ENCODE measurements at places on chromosomes 5 and 9.

- no peak for DNase-seq
Measured at GRCh38 chr9:109868722-109869121, 88.7 kb downstream of the PALM2AKAP2 start.

GRCh38 chr5:74310997-74311930 lies 329.3 kb downstream of the ENC1 start:
- no peak for DNase-seq

DNA sequence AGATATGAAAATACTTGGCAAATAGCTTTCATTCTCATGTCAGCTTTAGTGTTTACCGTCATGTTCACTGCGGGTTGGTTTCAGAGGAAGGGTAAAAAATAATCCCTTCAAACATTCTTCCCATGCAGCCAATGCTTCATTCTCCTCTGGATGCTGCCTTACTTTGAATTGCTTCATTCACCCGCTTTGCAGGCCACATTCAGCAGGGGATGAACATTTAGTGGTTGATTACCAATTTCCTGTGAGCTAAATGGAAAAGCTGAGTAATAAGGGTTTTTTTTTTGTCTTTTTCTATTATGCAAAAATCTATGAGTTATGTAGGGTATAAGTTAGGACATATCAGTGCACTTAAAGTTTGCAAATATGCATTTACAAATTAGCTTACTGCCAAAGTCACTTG lies 96.3 kb upstream of the MEF2C start:
- peak; percentile 41 for DNase-seq

DNA sequence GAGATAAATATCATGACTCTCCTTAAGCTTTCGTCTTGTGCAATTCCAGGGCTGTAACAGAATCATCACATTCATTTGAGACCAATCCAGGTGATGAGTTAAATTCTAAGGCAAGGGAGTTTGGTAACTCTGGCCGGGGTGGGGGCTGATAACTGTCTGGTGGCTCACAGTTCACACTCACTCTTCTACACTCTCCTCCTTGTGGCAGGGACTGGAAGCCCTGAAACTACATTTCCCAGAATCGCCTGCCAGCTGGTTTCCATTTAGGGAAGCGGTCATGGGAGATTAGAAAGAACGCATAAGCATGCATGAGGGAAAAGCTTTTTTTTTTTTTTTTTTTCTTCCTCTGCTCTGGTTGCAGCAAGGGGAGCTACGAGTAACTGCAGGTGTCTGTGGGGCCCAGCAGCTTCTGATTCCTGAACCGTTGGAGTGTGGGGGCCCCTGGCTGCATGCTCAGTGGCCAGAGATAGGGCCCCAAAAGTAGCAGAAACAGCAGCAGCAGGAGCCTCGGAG lies 154.8 kb upstream of the TBC1D2 start:
- DNase-seq, result no peak

GRCh38 chr9:108117795-108118194 lies 628.2 kb upstream of the KLF4 start:
- no peak for DNase-seq

DNA sequence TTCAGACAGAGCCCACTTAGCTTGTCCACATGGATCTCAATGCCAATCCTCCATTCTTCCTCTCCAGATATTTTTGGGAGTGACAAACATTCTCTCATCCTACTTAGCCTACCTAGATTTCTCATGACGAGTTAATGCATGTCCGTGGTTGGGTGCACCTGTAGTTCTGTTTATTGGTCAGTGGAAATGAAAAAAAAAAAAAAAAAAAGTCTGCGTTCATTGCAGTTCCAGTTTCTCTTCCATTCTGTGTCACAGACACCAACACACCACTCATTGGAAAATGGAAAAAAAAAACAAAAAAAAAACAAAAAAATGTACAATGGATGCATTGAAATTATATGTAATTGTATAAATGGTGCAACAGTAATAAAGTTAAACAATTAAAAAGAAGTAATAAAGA lies 59.0 kb downstream of the BASP1 start:
- DNase-seq, result no peak

DNA sequence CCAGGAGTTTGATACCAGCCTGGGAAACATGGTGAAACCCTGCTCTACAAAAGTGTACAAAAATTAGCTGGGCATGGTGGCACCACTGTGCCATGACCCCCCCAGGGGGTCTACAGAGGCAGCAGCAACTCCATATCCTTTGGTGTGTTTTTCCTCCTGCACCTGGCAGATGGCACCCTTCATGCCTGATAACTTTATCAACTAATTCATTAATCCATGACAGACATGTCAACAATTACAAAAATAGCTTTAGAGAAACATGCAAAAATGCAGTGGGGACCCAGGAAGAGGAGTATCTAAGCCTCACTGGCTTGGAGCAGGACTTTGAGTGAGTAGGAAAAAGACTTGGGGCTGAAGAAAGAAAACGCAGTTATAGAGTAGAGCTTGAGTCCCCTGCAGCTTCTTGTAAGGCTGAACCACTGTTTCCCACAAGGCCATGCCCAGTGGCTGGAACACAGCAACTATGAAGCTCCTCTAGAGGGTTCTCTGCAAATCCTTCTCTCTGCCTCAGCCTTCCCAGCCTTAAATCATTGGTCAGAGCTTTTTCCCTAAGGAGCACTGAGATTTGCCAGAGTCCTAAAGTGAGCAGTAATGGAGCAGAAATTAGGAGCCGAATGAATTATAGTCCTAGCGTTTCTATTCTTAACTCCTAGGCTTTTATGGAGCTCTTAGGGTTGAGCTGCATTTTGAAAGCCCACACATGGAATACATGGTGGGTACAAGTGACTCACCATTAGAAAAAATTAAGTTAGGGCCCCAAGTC lies 25.5 kb upstream of the B4GALT1 start:
- DNase-seq, result no peak

- no peak for DNase-seq
Measured at GRCh38 chr5:92554447-92555085, 1026.5 kb downstream of the NR2F1-AS1 start.

GRCh38 chr5:65774346-65774745 lies 52.3 kb downstream of the NLN start:
- DNase-seq, result peak; percentile 25

DNA sequence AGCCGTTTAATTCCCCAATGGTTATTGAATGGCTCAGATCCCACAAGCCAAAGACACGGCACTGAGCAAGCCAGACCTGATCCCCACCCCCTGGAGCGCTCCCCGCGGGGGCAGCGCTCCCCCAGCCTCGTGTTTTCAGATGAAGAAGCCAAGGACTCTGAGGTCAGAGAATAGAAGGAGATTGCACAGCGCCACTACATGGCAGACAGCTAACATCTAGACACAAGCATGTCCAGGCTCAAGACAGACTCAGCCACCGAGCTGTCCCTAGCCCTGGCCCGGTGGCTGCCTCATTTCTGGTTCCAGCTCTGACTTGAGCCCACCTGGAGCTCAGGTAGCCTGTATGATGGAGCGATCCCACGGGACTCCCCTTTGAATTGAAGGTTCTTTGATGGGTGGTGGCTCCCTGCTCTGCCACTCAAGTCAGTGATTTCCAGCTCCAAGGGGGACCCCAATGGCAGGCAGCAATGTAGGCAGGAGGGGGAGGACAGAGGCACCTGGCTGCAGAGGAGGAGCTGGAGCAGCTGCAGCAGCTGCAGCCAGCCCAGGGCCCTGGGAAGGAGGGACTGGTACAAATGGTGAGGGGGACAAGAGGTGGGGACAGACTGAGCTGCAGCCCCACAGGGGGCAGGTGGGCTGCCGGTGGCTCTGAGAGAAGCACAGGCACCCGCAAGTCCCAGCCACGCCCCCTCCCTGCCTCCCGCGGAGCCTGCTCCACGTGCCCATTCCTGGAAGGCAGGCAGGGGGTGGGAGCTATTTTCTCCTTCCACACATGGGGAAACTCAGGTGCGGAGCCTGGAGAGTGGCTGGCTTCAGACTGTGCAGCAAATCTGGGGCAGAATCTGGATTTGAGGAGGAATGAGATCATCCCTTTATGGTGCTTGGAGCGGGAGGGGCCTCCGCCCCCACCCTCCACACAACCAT lies 40.2 kb downstream of the NTNG2 start:
- DNase-seq, result no peak

- no peak for DNase-seq
Measured at GRCh38 chr5:58106754-58107410, 353.0 kb downstream of the PLK2 start.

DNA sequence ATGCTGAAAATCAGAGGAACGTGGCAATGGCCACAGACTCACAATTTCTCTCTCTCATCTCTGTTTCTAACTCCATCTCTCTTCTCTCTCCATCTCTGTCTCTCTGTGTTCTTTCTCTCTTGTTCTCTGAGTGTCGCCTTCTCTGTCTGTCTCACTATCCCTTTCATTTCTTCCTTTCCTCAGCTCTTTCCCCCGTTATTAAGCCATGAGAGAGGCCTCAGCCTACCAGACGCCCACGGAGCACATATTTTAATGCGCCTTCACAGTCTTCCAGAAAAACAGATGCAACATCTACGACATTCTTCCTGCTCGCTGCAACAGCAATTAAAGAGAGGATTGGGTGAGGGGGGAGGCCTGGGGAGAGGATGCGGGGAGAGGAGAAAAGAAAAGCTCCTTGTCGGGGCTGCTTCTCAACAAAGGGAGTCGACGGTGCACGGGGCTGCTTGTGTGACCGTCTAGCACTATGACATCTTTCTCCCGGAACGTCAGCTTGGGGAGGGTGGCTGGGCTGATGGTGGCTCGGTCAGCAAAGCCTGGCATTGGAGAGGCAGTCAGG lies 37.7 kb upstream of the NEURL1B start:
- DNase-seq, result no peak

DNA sequence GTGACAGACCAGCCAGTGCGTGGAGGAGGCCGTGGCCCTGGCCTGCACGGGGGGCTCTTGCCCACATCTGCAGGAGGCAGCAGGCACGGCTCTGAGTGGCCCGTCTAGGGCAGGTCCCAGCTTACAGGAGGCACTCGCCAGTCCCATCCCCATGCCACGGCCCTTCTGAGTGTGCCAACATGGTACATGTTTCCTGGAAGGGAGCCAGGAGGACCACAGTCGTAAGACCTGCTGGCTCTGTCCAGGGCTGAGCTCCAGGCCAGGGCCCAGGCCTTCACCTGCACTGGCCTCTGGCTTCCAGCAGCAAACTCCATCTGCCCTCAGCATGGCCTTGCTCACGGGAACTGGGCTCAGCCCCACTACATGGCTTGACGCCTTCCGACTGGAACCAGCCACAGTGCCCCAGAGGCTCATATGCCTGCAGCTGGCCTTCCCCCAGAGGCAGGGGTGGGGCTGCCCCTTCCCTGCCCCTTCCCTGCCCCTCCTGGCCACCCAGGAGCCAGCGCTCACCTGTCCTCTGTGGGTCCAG lies 3.8 kb downstream of the NKD2 start:
- DNase-seq, result no peak

DNA sequence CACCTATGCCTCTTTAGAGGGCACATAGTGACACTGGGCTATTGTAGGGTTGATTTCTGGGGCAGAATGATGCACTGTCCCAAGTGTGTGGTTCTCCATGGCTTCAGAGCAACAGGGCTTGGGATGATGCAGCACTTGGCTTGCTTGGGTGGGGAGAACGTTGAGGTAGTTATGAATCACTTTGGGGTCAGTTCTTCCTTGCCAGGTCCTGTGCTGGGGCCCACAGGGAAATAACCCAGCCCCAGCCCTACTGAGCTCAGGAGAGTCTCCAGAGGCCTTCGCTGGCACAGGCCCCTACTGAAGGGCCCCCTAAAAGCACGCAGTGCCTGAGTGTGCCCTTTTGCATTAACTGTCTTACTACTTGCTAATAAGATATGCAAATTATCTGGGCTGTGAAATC lies 24.2 kb downstream of the JADE2 start:
- DNase-seq, result peak; percentile 41

- DNase-seq, result no peak
Measured at GRCh38 chr9:116318468-116319374, 165.1 kb downstream of the PAPPA start.

DNA sequence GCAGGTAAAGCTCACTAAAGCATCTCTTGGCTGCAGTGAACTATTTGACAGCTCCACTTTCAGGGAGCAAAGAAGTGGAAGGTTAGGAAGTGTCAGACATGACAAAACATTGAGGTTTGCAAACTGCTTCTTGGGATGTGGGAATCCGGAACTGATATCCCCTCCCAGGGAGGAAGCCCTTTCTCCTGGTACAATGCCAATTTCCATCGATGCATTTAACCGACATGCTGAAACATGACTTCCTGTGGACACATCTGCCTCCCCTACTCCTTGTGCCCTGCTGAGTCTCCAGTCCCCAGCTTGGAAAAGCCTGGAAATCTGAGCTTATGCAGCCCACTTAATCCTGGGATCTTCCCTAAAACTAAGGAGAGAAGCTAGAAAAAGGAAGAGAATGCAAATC lies 323.1 kb upstream of the DAP start:
- no peak for DNase-seq

DNA sequence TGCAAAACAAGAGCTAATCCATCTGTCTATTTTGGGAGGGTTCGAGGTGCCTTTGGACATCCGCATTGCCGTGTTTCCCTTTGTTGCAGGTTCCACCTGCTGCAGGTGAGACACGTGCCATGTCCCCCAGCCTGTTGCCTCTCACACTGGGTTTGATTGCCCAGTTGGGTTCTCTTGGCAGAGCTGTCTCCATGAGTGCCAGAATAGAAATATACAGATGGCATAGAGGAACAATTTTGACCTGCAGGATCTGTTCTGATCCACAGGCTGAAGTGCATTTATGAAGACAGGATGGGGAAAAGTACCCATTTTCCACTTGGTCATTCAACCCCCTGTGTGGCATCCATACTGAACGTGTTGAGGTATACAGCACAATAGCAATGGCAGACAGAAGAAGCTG lies 178.1 kb downstream of the SGCD start:
- no peak for DNase-seq

DNA sequence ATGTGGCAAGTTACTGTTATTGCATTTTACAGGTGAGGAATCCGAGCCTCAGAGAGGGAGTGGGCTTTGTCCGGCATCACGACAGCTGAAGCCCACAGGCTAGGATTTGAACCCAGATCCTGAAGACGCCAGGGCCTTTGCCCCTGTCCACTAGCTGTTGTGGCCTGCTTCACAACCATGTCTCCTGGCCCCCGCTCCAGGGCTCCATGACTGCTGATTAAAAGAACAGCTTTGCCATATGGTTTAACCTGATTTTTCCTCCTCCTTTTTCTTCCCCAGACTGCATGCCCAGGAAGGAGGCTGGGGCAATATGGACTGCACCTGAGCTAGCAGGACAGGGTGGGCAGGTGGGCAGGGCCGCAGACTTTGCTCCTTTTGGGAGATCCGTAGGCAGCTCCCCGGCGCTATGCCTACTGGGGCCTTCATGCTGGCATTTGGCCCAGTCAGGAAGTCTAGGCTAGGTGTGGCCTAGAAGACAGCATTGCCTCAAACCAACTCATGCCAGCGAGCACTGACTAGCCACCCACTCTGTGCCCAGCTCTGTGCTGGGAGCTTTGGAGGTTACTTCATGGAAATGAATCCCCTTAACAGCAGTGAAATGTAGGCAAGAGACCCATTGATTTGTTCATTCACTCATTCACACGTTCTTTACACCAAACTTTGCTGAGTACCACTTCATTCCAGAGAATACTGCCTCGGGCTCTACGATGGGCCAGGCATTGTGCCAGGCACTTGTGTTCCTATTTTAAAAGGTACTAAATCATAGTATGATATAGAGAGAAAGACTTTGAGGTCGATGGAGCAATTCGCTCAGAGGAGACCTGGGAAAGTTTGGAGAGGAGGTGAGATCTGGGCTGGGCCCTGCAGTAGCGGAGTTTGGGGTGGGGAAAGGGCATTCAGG lies 94.3 kb upstream of the CPEB4 start:
- DNase-seq, result peak; percentile 41

Data from PC-3 (cell line).